Calu3 (cell line): ENCODE measurements at places on chromosomes 2 and 18. TPM values are rescaled to one million over a fixed set of nuclear protein-coding genes. Genes with fewer than 3 reads are reported as not detected.

OSBPL6 gene
- 1.0 and 2.3 TPM in 2 replicates for total RNA-seq

G6PC2 gene
- not detected in 2 replicates for total RNA-seq

CNDP1 gene
- total RNA-seq = not detected in 2 replicates

LYPD6B gene
- 0.87 and 1.3 TPM in 2 replicates for total RNA-seq

LCT gene
- 1.3 and 1.4 TPM in 2 replicates for total RNA-seq

MDH1 gene
- 149 and 154 TPM in 2 replicates for total RNA-seq

DSG4 gene
- not detected in 2 replicates for total RNA-seq

ARHGAP25 gene
- 0.51 TPM in 1 of 2 replicates, not detected in the other for total RNA-seq

TWIST2 gene
- total RNA-seq = not detected in 2 replicates

C2orf66 gene
- 0.35 and 0.37 TPM in 2 replicates for total RNA-seq

- no peaks in the 10 kb centered on the region for H3K4me1 ChIP-seq
- no peak overlapping the region for H3K4me3 ChIP-seq
- H3K27ac ChIP-seq = no peak overlapping the region
Measured at GRCh38 chr18:13608791-13609532, 117.4 kb downstream of the FAM210A start.

GRCh38 chr2:73111073-73112025, 1.4 kb downstream of the RAB11FIP5 start:
- H3K4me1 ChIP-seq = peaks cover 38% of the 10 kb centered on the region
- H3K27ac ChIP-seq = peak overlapping the region; percentile 80
- peak overlapping the region; percentile 95 for H3K4me3 ChIP-seq
- no peaks in the 10 kb centered on the region for H3K27me3 ChIP-seq
- H3K36me3 ChIP-seq = peaks cover 24% of the 10 kb centered on the region
- peak; percentile 53 for DNase-seq

GRCh38 chr2:19425419-19425818, 67.0 kb upstream of the OSR1 start:
- no peak overlapping the region for H3K27ac ChIP-seq
- DNase-seq = no peak
- H3K4me3 ChIP-seq = no peak overlapping the region
- no peaks in the 10 kb centered on the region for H3K27me3 ChIP-seq
- H3K36me3 ChIP-seq = no peaks in the 10 kb centered on the region

GRCh38 chr2:7206111-7206810, 289.0 kb downstream of the RNF144A start:
- DNase-seq = no peak
- no peaks in the 10 kb centered on the region for H3K4me1 ChIP-seq
- H3K27ac ChIP-seq = no peak overlapping the region
- no peaks in the 10 kb centered on the region for H3K36me3 ChIP-seq

DNA sequence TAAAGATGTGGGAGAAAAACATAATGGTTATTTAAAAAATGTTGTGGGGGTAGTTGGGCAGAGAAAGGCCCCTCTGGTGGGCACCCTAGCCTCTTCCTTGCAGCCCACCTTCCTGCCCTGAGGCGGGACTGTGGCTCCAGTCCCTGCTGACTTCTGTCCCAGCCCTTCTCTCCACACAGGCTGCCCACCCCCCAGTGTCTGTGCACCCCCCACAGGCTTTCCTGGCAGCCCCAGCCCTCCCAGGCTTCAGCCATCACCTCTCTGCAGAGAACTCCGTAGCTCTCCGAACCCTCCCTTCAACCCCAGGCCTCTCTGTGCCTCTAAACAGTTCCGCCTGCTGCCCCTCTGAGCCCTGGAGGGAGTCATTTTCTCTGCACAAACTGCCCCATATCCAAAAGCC, 75.4 kb downstream of the DYSF start:
- peaks cover 42% of the 10 kb centered on the region for H3K27me3 ChIP-seq
- no peak overlapping the region for H3K4me3 ChIP-seq
- no peaks in the 10 kb centered on the region for H3K36me3 ChIP-seq
- H3K27ac ChIP-seq = no peak overlapping the region

DNA sequence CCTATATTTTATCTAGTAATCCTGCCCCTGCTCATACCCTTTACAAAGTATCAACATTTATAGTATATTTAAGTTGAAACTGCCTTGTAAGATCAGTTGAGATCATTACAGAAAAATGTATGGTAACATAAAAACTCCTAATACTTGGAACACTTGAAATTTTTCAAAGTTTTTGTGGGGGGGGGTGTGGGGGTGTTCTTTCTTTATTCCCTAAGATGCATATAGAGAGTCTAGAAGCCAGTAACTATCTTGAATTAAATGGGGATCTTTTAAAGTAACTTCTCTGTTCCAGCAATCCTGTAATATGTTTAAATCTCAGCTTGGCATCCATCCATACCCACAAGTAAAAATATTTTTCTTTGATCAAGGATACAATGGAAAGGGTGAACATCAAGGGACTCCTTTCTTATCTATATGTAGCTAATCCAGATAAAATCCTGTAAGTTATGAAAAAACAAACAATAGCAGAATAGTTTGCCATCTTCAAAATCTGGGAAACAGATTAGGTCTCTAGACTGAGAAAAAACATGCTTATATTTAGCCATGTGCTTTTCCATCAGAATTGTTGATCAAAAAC, 455.3 kb downstream of the MEIS1 start:
- no peaks in the 10 kb centered on the region for H3K36me3 ChIP-seq
- no peak for DNase-seq
- H3K27me3 ChIP-seq = no peaks in the 10 kb centered on the region
- no peaks in the 10 kb centered on the region for H3K4me1 ChIP-seq
- H3K4me3 ChIP-seq = no peak overlapping the region
- no peak overlapping the region for H3K27ac ChIP-seq

DNA sequence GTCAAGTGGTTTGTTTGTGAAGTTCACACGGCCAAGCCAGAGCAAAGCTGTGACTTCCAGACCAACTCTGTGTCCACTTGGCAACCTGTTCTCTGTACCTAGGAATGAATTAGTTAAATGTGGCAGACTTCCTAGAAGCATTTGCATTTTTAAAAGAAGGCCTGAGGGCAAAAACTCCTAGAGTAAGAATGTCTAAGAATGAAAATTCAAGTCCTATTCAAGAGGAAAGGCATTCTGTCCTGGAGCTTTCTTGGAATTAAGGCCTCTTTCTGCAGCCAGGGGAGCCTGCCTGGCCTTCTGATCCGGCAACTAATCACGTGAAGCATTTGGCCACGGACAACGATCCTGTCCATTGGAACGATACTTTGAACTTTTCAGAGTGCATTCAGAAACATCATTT, 155.0 kb downstream of the SETBP1 start:
- H3K27ac ChIP-seq = no peak overlapping the region
- H3K27me3 ChIP-seq = no peaks in the 10 kb centered on the region
- DNase-seq = no peak
- peaks cover 14% of the 10 kb centered on the region for H3K4me1 ChIP-seq

DNA sequence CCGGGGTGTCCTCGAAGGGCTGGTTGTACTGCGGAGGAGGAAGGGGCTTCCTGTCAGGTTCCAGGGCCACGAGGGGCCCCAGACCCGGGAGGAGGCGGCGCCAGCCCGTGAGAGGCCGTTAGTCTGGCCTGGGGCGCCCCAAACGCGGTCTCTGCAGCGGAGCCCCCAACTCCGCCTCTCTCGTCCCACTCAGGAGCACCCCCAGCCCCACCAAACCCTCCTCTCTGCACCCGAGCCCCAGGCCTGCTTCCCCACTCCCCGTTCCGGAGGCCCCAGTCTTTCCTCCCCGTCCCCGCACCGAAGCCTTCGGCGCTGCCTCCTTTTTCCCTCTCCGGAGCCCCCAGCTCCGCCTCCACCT, 473 bp downstream of the HJURP start:
- H3K27me3 ChIP-seq = no peaks in the 10 kb centered on the region
- DNase-seq = no peak
- peaks cover 51% of the 10 kb centered on the region for H3K36me3 ChIP-seq

DNA sequence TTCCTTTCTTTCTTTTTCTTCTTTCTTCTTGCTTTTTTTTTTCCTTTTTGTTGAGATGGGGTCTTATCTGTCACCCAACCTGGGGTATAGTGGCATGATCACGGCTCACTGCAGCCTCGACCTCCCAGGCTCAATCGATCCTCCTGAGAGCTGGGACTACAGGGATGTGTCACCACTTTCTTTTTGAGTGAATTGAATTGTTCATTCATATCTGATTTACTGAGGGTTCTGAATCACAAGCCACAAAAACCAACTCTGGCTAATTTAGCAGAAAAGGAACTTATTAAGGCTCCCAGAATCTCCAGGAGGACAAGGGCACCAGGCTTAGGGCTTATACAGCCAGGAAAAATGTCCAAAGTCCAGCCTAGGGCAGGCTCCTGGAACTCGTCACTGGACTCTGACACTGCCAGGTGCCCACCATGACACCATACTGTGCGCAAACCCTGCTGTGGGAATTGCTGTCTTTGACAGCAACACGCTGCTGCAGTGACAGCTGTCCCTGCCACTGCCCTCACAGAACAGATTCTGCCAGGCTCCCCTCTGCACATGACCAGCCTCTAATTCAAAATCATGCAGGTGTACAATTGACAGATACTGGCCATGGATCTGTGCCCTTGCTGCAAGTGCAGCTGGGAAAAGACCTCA, 42.9 kb upstream of the EML6 start:
- H3K4me3 ChIP-seq = no peak overlapping the region
- H3K4me1 ChIP-seq = peaks cover 15% of the 10 kb centered on the region
- H3K27ac ChIP-seq = no peak overlapping the region
- no peak for DNase-seq
- peaks cover 7% of the 10 kb centered on the region for H3K36me3 ChIP-seq

GRCh38 chr18:3625742-3626091, 175.7 kb downstream of the TGIF1 start:
- peaks cover 57% of the 10 kb centered on the region for H3K36me3 ChIP-seq
- peaks cover 67% of the 10 kb centered on the region for H3K4me1 ChIP-seq
- no peak overlapping the region for H3K4me3 ChIP-seq
- peak overlapping the region; percentile 98 for H3K27ac ChIP-seq
- no peaks in the 10 kb centered on the region for H3K27me3 ChIP-seq
- no peak for DNase-seq

- no peaks in the 10 kb centered on the region for H3K36me3 ChIP-seq
- H3K27ac ChIP-seq = no peak overlapping the region
- H3K4me1 ChIP-seq = no peaks in the 10 kb centered on the region
- H3K27me3 ChIP-seq = peaks cover 72% of the 10 kb centered on the region
Measured at GRCh38 chr2:131413148-131413747, 49.3 kb upstream of the RAB6D start.

GRCh38 chr18:61333746-61334490, 688 bp downstream of the CDH20 start:
- H3K36me3 ChIP-seq = no peaks in the 10 kb centered on the region
- no peak overlapping the region for H3K27ac ChIP-seq
- H3K4me3 ChIP-seq = no peak overlapping the region
- peaks cover 14% of the 10 kb centered on the region for H3K27me3 ChIP-seq
- H3K4me1 ChIP-seq = no peaks in the 10 kb centered on the region
- DNase-seq = no peak
